CD8-positive, alpha-beta memory T cell (primary cell): ENCODE measurements at places on chromosomes 7 and 10.

DNA sequence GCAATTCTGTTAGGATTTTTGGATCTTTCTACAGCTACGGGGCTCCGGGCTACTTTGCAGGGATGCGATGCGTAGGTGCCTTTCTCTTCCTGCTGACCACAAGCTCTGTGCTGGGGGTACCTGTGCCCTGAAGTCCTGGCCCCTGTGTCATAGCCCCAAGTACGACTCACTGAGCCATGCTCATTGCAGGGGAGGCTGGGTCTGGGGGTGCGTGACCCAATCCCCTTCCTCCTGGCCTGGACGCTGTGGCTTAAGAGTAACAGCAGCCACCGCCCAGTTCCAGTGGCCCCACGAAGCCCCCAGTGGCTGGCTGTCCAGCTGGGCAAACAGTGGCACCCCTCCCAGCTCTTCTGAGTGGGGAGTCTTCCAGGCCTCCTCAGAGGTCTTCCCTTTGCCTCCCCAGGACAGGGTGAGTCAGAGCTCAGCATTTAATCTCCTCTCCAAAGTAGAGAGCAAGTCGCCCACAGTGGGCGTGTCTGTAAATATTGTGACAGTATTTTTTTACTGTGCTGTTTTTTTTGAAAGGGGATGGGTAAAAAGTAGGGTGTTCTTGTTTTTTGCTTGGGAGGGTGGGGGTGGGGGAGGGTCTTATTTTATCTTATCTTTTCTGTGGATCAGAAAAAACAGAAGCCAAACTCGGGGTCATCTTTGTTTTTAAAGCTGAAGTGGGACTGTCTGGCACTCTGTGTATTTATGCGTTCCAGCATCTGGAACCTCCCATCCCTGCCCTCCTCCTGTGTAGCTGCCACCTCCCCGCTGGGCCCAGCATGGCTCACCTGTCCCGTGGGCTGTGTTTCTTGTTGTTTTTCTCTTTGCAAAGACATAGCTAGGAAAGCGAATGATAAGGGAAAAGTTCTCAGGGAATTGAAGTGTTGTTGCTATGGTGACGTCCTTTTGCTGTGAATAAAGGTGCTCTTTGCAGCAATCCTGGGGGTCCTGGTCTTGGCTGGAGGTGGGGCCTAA, 8.2 kb downstream of the LFNG start:
- no peak for DNase-seq

DNA sequence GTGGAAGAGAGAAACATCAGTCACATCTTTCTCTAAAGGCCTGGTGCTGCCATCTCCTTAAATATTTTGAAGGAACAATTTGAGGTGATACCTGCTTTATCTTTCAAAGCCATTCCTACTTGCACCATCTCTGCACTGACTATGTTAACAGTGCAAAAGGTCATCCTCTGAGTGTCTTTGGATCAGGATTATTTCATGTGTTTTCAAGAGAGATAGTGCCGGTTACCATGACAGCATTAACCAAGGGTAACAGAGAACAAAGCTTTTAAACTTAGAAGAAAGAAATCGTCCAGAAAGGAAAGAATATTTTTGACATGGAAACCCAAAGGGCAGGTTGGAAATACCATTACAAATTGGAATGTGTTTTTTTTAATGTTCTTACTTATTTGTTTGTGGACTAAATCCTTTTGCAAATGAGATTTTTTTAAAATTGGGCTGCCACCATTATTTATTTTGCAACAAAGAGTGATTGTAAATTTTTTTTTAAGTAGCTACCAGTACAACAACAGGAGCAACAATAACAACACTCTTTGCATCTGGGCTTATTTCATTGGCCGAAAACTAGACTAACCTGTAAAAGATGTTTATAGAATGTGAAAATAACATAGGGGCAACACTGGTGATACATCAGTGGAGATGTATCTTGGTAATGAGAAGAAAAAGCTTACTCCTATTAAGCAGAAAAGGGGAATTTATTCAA, 234.2 kb downstream of the CREB5 start:
- DNase-seq: no peak

DNA sequence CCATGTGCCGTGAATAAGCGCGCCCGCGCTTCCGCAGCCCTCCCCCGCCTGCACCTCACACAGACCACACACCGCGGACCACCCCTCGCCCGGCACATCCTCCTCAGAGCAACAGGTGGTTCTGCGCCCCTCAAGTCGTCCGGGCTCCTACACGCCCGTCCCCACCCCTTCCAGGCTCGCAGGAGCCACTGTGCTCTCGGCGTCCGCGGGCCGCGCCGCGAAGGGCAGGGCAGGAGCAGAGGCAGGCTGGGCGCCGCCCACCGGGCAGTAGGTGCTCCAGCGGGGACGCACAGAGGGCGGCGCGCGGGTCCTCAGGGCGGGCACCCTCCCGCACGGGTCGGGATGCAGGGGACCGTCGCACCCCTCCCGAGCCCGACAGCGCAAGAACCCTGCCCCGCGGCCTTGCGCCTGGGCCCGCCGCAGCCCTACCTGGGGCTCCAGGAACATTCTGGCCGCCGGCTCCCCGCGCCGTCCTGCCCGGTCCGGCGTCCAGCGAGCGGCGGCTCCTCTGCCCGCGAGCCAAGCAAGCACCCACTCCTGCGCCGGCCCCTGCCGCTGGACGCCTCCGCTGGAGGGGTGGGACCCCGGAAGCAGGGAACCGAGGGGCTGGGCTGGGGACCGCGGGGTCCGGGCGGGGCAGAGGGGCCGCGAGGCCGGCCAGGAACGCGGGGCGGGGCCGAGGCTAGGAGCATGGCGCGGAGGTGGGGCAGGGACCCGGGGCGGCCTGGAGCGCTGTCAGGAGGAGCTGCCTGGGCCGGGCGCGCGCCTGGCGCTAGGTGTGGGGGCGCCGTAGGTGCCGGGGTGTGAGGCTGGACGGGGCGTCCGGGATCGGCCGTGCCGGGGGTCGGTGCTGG, 37.4 kb downstream of the RASGEF1A start:
- peak; percentile 43 for DNase-seq

- no peak for DNase-seq
Measured at GRCh38 chr10:132518572-132519381, 18.8 kb upstream of the INPP5A start.

GRCh38 chr7:538764-539685, 19.4 kb upstream of the PDGFA start:
- no peak for DNase-seq

- DNase-seq: no peak
Measured at GRCh38 chr10:14926722-14927416, 27.0 kb downstream of the DCLRE1C start.

GRCh38 chr7:16904076-16904475, 22.3 kb upstream of the AGR3 start:
- DNase-seq: no peak

- DNase-seq: peak; percentile 1
Measured at GRCh38 chr7:7848246-7848645, 120.3 kb upstream of the GLCCI1 start.

DNA sequence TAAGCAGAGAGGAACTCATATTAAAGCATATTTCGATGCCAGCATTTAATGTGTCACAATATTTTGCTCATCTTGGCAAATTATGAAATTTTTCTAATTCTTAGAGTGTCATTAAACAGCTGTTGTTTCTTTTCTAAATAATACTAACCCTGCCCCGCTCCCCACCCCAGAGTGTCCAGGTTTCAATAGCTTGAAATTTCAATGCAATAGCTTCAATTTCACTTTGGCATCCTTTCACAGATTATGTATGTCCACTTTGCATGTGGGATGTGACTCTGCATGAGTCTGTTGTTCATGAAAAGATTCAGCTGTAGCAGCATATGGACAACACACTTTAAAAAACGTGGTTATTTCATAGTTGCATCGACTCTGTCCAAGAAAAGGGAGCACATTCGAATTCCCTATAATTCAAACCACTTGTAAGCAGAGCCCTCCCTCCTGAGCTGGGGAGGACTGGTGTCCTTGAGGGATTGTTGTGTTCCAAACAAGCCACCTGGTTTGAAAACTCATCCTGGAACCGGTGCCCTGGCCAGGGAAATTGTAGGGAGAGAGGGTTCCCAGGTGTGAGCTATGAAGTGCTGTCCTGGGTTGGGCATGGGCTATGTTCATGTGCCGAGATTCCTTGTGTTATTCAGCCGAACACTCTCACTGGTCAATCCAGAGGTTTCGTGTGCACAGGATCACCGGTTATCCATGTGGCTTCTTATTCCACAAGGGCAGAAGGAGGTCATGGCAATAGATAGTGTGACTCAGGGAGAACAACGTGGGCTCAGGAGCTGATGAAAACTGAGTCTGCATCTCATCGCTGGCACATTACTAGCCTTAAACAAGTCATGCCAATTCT, 64.6 kb upstream of the CREB5 start:
- DNase-seq: no peak

- DNase-seq: no peak
Measured at GRCh38 chr7:26865094-26865388, 651 bp upstream of the SKAP2 start.

- no peak for DNase-seq
Measured at GRCh38 chr10:7302392-7302906, 108.4 kb downstream of the SFMBT2 start.

DNA sequence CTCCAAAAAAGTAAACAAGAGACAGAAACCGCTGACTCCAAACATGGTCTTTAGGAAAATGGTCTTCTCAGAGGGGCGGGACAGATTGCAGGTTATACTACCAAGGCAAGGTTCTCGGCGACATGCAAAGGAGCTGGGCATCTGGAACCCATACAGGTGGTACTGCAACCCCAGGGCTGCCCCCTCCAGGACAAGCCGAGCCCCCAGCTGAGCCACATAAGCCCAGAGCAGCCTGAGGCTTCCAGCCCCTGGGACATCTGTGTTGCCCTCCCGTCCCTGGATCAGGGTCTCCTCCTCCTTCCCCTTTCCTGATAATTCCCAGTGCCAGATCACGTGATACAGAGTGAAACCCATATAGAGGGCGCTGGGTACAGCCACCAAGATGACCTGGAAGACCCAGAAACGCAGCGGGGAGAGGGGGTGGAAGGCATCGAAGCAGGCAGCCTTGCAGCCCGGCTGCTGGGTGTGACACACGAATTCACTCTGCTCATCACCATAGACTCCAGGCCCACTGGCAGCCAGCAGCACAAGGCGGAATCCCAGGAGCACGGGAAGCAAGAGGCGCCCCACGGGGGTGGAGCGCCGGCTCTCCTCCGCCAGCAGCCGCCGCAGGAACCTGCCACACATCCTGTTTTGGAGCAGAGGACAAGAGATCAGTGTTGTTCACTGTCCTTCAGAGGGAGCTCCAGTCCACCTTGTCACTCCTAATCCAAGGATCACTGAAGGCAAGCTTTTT, at the start of gene GJC3:
GJC3 (minus strand) TSS at position 627 of the 736 bp plus-strand sequence; CDS start at position 627, 0 bp downstream.
- peak; percentile 43 for DNase-seq

DNA sequence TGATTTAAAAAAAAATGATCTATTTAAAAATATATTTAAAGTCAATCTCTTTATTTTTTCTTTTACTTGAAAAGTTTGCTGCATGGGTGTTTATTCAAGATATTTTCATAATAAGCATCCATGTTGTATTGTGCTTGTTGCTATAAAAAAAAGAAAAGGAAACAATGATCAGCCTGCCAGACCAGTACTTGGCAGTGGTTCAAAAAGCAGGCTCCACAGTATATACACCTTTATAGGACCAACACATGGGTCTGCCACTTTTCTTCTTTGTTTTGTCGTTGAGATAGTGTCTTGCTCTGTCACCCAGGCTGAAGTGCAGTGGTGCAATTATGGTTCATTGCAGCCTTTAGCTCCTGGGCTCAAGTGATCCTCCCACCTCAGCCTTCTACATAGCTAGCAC, 228.0 kb downstream of the TWIST1 start:
- DNase-seq: no peak

DNA sequence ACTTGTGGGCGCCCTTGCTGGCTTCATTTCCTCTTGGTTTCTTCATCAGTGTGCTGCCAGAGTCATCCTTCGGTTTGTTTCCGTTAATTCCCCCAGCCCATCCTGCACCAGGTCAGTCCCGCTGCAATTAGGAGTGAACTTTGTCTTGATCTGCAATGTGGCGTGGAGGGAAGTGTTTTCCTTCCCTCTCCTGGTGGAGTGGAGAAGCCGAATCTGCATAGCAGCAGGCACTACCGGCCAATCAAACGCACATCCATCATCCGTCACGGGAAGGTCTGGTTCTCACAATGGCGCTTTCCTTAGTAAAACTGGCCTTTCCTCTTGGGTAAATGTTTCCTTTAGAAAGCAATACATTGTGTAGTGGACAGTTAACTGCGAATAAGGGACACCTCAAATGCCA, 337.5 kb downstream of the CXCL12 start:
- DNase-seq: no peak

GRCh38 chr7:132696332-132696731, 120.1 kb upstream of the PLXNA4 start:
- no peak for DNase-seq
